ENCODE measurements at places on chromosomes 1 and 21.

DNA sequence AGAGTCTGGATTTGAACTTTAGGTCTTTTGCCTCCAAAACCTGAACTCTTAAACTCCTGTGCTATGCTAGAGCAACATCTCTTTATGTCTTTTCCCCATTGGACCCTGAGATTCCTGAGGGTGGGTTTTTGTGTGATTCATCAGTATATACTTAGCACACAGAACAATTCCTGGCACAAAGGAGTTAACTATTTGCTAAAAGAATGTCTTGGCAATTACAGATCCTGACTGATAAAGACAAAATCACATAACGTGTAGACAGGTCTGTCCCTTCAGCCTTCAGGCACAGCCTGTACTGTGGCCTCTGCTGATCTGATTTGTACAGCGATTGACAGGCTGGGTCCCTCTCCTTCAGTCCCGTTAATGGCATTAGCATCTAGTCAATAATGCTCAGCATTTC, 162.4 kb upstream of the BEND5 start:
- peak; percentile 47 for DNase-seq

- DNase-seq: peak; percentile 6
Observed at GRCh38 chr1:241356519-241357365, at the start of gene RGS7. TSS of gene RGS7 (minus strand) at chr1:241357205.

- DNase-seq: peak; percentile 80
Observed at GRCh38 chr1:155893389-155894142, 17.6 kb downstream of the RIT1 start.

DNA sequence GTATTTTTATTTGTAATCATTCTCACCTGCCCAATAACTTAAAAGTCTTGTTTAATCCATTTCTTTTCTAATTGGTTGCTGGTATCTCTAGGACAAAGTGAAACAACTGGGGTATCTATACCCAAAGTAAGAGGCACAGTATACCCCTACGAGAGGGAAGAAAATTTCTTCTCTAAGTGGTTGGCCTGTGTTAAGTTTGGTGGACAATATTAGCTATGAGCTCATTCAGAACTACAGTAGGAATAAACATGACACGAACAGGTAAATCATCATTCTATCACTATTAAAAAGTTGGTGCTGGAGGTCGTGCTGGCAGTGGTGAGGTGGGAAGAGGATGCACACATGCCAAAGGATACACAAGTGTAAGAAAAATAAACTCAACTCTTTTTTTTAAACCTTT, 99.6 kb downstream of the ZNF644 start:
- DNase-seq: no peak

- DNase-seq: no peak
Observed at GRCh38 chr21:42806509-42807140, 72.7 kb downstream of the WDR4 start.

- no peak for DNase-seq
Observed at GRCh38 chr1:2987773-2988172, 33.5 kb upstream of the ACTRT2 start.

GRCh38 chr1:219066631-219067349, 106.9 kb upstream of the LYPLAL1 start:
- peak; percentile 88 for DNase-seq

DNA sequence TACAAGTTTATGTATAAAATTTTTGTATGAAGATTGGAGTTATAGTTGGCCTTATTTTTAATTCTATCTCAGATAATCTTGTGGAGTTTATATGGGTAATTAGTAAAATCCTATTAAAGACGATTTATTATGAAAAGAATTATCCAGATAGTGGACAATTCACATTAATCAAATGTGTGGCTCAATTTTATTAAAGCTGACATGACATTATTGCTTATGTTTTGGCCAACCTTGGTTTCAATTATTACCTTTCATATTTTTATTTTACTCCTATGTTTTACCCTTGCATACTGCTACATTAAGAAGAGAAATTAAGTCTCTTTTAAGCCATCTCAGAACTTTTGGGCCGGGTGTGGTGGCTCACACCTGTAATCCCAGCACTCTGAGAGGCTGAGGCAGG, 110.0 kb downstream of the ITSN1 start:
- DNase-seq: no peak

DNA sequence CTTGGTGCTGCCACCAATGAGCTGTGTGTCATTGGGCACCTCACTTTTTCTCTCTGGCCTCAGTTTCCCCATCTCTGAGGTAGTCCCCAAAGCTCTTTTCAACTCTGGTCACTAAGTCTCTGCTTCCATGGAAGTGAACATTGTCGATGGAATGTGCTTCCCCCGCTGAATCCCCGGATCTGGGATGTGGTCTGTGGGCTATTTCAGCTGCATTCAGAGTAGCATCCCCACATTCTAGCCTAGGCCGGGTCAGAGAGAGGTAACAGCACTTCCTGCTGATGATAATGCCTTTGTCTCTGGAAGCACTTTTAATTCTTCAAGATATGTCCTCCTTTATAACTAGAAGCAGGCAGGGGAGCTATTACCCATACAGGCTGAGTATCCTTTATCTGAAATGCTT, 29.8 kb downstream of the RASSF5 start:
- DNase-seq: no peak

DNA sequence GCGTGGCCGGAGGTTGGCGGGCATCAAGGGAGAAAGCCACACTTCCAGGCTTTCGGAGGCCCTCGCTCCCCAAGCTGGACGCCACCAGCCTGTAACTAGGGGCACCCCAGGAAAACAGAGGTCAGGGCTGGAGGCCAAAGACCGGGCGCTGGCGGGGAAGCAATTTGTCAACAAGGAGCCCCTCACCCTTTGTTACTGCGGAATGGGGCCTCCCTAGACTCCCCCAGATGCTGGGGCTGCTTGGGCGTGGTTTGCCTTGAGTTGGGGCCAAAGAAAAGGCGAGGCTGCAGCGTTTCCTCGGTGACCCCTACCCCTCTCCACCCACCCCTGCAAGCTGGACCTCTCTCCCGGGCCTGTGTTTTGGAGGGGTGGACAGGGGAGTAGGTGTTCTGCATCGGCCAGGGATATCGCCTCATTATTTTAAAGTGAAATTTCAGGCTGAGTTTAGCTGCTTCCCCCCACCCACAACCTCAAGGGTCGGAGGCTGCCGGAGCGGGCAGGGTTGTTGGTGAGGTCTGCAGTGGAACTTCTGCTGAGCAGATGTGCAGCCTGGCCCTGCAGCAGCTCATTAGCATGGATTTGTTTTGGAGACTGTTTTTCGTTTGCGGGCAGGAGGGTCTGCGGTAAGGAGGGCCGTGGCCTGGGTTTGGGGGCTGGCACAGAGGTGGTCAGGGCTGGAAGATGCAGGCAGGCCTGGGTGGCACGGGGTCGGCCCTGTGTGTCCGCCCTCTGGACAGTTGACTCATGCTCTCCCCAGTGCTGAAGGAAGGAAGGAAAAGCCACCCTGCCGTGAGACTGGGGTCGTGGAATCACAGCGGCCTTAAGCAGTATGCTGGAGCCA, 1.5 kb downstream of the NBL1 start:
- DNase-seq: no peak

- no peak for DNase-seq
Observed at GRCh38 chr1:201020040-201020591, 3.4 kb downstream of the KIF21B start.

- no peak for DNase-seq
Observed at GRCh38 chr1:18921516-18922251, 19.3 kb upstream of the ALDH4A1 start.

- DNase-seq: no peak
Observed at GRCh38 chr1:182599339-182599738, 4.8 kb downstream of the RGS16 start.

DNA sequence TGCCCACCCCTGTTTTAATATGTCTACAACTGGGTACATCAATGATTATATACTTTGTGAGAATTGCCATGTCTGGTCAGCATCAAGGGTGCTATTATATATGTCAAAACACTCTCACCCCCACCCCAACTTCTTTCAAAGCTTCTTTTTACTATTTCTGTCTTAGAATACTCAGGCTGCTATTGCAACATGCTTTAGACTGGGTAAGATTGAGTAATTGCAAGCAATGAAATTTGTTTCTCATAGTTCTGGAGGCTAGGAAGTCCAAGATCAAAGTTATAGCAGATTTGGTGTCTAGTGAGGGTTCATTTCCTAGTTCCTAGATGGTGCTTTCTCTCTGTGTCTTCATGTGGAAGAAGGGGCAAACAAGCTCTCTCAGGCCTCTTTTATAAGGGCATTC, 100.5 kb upstream of the KCNK1 start:
- peak; percentile 18 for DNase-seq

GRCh38 chr1:187762118-187762517, 933.4 kb downstream of the PLA2G4A start:
- DNase-seq: no peak

GRCh38 chr1:154408174-154408777, 3.1 kb downstream of the IL6R start:
- DNase-seq: peak; percentile 48

DNA sequence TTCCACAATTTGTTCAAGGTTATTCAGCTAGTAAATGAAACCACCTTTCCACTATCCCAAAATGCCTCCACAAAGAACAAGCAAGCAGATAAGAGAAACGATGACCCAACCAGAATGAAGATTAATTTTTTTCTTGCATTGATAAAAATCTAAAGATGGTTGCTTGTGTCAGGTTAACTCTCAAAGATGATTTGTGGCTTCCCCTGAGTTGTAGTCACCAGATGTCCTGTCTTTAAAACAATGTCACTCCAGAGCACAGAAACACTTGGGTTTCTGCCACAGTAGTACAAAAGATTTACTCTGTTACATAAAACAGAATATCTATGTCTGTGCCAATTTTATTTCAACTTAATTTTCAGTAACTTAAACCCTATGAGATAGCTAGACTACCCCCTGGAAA, 11.4 kb upstream of the CCDC17 start:
- DNase-seq: no peak

DNA sequence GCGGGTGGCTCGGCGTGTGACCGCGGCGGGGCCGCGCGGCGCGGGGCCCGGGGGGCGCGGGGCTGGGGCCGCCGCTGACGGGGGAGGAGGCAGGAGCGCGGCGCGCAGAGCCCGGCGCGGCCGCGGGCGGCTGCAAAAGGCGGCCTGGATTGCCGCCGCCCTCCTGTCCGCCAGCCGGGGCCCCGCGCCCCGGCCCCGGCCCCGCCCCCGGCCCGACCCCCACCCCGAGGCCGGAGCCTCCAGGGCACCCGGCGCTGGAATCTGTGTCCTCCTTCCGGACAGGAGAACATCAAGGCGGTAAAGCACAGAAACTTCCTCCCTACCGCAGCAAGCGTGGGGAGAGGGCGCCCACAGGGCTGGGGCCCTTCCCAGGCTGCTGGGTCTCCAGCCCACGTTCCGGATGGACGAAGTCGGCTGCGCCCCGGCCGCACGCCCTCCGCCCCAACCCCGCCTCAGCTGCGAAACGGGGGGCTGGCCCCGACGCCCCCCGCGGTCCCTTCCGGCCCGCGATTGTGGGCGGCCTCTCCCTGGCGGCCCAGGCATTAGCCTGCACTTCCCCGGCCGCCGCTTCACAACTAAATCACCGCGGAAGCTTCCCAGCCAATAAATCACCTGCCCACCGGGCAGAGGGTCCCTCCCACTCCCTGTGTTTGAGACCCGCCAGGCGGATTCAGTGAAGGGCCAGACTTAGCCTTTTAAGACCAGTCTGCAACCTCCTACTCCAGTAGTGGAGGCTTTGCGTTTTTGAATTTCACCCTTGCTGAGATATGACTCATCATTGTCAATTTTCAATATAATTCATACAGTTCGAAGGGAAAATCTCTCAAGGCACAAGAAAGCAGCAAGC, 106.0 kb downstream of the SLC45A1 start:
- DNase-seq: peak; percentile 36

- DNase-seq: no peak
Observed at GRCh38 chr1:147080671-147081394, 91.4 kb downstream of the PRKAB2 start.

DNA sequence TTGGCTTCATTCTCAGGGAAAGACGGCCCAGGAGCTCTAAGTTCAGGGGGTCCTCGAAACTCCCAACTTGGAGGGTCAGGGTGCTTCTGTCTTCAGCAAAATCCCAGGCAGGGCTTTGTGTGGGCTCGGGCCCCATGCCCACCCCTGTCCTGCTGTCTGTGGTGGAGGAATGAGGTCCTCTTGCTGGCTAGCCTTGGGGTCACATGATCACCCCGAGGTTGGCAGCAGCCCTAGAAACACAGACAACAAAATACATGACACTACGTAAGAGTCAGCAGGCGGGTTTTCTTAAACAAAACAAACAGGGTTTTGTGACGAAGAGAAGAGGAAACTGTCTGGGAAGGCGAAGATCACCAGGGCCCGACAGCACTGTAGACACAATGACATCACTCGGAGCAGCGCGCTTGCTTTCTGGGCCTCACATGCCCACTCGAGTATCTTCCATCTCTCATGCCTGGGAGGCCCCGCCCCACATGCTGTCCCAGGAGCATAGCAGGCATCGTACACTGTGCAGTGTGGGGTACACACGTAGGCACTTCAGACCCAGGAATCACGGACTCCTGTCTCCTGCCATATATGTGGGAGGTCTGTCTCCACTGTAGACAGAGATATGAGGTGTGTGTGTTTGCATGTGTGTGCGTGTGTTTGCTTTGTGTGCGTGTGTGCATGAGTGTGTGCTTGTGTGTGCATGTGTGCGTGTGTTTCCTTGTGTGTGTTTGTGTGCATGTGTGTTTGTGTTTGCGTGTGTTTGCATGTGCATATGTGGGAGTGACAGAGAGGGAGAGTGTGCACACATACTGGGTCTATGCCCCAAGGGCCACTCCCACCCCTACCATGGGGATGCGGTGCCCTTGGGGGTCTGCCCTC, 94.7 kb downstream of the SIK1 start:
- no peak for DNase-seq

GRCh38 chr1:201655910-201656309, 117.0 kb downstream of the NAV1 start:
- DNase-seq: no peak

DNA sequence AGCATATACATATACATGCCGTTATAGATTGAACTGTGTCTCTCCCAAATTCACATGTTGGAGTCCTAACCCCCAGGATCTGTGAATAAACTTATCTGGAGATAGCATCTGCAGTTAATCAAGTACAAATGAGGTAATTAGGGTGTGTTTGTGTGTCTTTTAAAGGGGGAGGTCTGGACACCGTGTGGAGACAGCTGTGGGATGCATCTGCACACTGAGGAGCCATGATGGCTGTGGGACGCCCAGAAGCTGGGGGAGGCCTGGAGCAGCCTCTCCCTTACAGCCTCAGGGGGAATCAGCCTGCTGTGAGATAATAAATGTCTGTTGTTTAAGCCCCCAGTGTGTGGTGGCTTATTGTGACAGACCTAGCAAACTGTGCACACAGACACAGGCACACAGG, 51.8 kb upstream of the COL18A1 start:
- no peak for DNase-seq

- DNase-seq: peak; percentile 13
Observed at GRCh38 chr1:97007840-97008604, 286.4 kb downstream of the PTBP2 start.

DNA sequence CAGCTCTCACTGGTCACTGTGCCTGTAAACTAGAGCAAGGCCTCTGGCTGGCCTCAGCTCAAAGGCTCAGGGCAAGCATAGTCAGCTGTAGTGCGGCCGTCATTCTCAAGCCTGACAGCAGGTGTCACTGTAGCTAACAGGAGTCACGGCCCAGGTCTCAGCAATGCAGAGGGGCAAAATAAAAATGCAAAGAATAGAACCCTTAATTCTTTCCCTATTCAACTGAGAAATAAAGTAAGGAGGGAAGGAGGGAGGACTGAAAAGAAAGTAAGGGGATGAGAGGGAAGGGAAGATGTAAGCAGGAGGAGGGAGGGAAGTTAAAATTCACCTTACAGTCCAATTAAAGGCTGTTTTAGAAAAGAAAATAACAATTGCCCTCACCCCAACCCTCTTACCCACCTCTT, 106.1 kb downstream of the KIAA0319L start:
- peak; percentile 61 for DNase-seq
